Epithelial cell of prostate (primary cell): ENCODE measurements at places on chromosomes 5 and 9.

GRCh38 chr5:103094737-103095136 lies 25.2 kb downstream of the GIN1 start:
- no peak for DNase-seq

DNA sequence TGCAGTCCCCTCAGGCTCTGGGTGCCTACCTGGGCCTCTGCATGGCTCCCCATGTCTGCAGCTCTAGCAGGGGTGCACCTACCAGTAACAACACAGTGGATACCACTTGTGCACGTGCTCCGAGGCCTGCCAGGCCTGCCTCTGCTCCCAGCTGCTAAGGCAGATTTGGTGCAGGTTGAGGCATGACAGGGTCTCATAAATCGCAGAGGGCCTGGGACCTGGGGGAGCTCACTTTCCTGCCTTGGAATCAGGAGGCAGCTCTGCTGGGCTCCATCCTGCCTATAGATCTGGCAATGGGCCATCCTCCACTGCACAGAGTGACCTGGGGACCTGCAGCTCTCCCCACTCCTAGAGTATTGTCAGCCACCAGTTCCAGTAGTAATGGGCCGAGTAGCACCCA lies 121.9 kb upstream of the CXCL14 start:
- DNase-seq = no peak

DNA sequence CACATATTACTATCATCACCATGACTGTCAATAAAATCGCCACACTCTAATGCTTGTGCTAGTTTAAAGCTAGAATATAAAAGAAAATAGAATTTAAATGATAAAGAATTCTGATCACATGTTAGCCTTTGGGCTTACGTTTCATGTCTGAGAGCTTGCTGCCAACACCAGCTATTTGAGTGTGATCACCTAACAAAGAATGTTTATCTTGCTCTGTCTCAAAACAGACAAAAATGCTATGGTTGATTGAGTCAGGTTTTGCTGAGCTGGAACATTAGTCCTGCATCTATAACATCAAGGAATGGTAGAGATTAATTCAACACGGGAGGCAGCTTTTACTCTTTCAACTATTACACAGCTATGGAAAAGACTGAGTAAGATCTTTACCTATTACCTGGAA lies 50.7 kb downstream of the MSX2 start:
- no peak for DNase-seq

DNA sequence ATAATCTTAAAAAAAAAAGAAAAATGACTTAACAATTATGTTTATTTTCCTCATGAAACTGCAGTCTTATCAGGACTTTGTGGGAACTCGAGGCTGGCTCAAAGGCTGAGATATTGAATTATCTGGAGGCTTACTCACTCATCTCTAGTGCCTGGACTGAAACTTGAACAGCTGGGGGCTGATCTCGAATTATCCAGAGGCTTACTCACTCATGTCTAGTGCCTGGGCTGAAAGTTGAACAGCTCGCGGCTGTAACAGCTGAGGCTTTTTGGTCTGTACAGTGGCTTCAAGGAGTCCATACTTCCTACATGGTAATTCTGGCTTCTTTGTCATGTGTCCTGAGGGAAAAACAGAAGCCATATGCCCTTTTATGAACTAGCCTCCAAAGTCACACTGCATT lies 371.9 kb downstream of the CETN3 start:
- DNase-seq = no peak

DNA sequence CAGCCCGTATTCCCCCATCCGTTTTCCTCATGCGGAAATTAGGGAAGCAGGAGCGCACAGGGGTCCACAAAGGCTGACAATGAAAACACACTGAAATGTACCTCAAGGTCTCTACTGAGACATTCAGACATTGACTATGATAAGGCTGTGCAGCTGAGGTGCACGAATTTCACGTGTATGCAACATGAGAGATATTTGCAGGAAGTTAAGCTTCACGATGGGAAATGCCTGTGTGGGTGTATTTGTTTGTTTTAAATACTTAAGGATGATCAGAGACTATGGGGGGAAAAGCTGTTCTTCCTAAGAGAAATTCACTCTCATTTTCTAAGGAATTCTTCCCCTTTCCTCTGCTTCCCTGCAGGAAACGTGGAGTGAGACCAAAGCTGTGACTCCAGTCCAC lies 2.6 kb upstream of the SPATA31E1 start:
- no peak for DNase-seq
